SK-N-SH (cell line): ENCODE measurements at places on chromosomes 12 and 14. TPM values are rescaled to one million over a fixed set of nuclear protein-coding genes. Genes with fewer than 3 reads are reported as not detected.

Gene SERPINA10
- polyA plus RNA-seq, result not detected in 2 replicates

Gene CAPZA3
- polyA plus RNA-seq, result not detected in 2 replicates

Gene KRT78
- polyA plus RNA-seq, result not detected in 2 replicates

Gene RECQL
- 14.6 and 17.0 TPM in 2 replicates for polyA plus RNA-seq

Gene WNK1
- polyA plus RNA-seq, result 28.8 and 30.5 TPM in 2 replicates

Gene HHIPL1
- polyA plus RNA-seq, result 0.02 TPM in 2 replicates

Gene USP44
- 0.07 and 0.18 TPM in 2 replicates for polyA plus RNA-seq

Gene RNASE12
- polyA plus RNA-seq, result not detected in 2 replicates

DNA sequence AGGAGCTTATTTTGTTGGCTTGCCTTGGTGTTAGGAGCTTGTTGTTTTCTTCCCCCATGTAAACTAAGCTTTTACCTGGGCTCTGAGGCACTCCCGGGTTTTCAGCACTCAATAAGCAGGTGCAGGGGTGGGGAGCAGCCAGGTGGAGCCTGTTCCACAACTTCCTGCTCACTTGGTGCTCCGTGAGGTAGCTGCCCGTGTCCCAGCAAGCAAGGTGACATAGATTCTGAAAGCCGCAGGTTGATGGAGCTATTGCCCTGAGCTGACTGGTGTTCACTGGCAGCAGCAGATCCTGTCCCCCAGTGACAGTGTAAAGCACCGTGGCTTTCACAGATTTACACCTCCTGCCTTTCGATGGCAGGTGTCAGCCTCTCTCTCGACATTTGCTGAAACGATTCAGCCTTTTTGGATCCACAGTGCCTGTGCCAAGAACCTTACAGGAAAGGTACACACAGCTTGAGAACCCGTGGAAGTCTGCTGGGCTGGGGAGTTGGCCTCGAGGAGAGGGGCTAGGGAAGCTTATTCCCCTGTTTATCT lies 295.7 kb upstream of the FKBP4 start:
- DNase-seq, result no peak
- H3K4me3 ChIP-seq, result no peak overlapping the region
- no peaks in the 10 kb centered on the region for H3K4me1 ChIP-seq
- no peaks in the 10 kb centered on the region for H3K27me3 ChIP-seq
- H3K36me3 ChIP-seq, result no peaks in the 10 kb centered on the region
- no peak overlapping the region for H3K27ac ChIP-seq

GRCh38 chr12:117098361-117099217 lies 627 bp downstream of the TESC start:
- H3K4me1 ChIP-seq, result peaks cover 5% of the 10 kb centered on the region; the same call in 1 of the 2 replicates
- peaks cover 59% of the 10 kb centered on the region for H3K27me3 ChIP-seq
- no peak overlapping the region for H3K27ac ChIP-seq
- H3K4me3 ChIP-seq, result peak overlapping the region; percentile 57

DNA sequence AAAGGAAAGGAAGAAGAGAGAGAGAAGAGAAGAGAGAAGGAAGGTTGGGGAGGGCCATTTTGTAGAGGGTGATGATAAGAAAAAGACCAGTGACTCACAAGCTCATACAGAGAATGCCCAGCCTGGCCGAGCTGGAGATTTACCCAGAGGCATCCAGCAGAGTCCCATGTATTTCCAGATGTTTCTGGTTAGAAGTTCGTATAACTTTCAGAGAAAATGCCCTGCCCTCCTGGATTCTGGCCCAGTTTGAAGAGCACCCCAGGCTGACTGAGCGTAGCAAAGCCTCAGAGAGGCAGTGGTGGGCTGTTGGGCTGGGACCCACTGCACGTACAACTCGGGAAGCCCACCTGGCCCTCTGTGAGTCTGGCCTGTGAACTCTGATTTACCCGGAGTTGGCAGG lies 221.8 kb downstream of the SLC41A2 start:
- H3K4me3 ChIP-seq, result no peak overlapping the region
- peak; percentile 55 for DNase-seq
- H3K36me3 ChIP-seq, result no peaks in the 10 kb centered on the region
- H3K27ac ChIP-seq, result peak overlapping the region; percentile 24; the same call in 1 of the 2 replicates
- H3K27me3 ChIP-seq, result no peaks in the 10 kb centered on the region

DNA sequence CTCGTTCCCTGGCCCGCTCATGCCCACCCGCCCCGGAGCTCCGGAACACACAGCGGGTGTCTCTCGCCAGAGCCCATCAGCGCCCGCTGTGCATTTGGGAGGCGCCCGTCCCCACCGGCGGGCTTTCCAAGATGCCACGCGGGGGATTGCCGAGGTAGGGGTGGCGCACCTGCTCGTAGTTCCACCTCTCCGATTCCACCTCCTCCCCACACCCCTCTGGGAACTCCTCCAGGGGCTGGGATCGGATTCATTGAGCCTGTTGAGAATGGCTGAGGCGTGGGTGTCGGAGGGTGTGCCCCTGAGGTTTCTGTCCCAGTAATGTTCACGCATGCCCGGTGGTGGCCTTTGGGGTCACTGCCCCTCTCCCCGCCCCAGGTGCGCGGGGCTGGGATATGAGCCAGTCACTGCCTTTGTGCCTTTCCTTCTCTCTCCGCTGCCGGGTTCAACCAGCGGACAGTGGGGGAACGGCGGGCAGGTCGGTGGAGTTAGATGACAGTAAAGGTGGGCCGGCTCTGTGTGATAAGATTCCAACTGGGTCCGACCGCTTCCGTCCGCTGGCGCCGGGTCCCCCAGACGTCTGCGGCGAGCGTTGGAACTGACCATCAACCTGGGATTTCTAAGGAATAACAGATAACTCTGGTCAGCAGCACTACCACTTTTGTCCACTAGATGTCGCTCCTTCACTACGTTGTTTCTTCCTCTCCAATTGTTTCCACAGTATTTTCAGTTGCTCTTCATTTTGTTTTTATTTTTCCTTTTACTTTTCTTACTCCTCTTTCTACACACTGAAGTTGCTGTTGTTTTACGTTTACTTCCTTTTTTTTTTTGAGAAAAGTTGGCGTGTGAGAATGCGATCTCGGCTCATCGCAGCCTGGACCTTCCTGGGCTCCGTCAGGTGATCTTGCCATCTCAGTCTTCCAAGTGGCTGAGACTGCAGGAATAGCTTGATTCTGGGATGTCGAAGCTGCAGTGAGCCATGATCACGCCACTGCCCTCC lies 178.1 kb upstream of the ALG10B start:
- H3K36me3 ChIP-seq, result no peaks in the 10 kb centered on the region
- peak overlapping the region; percentile 84 for H3K4me3 ChIP-seq
- DNase-seq, result peak; percentile 72
- H3K4me1 ChIP-seq, result peaks cover 4% of the 10 kb centered on the region; the same call in 1 of the 2 replicates
- peaks cover 33% of the 10 kb centered on the region; the same call in 1 of the 2 replicates for H3K27me3 ChIP-seq

DNA sequence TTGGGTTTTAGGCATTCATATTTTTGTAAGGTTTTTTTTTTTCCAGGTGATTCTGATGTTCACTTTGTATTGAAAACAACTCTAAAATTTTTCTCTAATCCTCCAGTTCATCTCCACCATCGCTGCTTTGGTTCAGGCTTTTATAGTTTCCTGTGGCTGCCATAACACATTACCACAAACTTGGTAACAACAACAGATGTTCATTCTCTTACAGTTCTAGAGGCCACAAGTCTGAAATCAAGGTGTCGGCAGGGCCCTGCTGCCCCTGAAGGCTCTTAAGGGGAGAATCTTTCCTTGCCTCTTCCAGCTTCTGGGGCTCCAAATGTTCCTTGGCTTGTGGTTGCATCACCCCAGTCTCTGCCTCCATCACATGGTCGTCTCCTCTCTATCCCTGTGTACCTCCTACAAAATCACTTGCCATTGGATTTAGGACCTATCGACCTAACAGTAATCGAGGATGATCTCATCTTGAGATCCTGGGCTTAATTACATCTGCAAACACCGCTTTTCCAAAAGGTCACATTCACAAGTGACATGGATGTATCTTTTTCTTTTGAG lies 55.2 kb downstream of the PELI2 start:
- no peak overlapping the region for H3K4me3 ChIP-seq
- H3K27ac ChIP-seq, result no peak overlapping the region
- peaks cover 12% of the 10 kb centered on the region; the same call in 1 of the 2 replicates for H3K27me3 ChIP-seq
- H3K4me1 ChIP-seq, result no peaks in the 10 kb centered on the region
- no peak for DNase-seq
- H3K36me3 ChIP-seq, result no peaks in the 10 kb centered on the region

- H3K36me3 ChIP-seq, result no peaks in the 10 kb centered on the region
- no peaks in the 10 kb centered on the region for H3K27me3 ChIP-seq
- H3K27ac ChIP-seq, result peak overlapping the region; percentile 29; the same call in 1 of the 2 replicates
- H3K4me1 ChIP-seq, result peaks cover 6% of the 10 kb centered on the region
- H3K4me3 ChIP-seq, result no peak overlapping the region
Observed at GRCh38 chr14:64569138-64569631, 19.4 kb downstream of the PPP1R36 start.

- H3K27me3 ChIP-seq, result no peaks in the 10 kb centered on the region; the same call in 1 of the 2 replicates
- no peak overlapping the region for H3K27ac ChIP-seq
- no peak for DNase-seq
- H3K4me1 ChIP-seq, result no peaks in the 10 kb centered on the region
- no peaks in the 10 kb centered on the region for H3K36me3 ChIP-seq
Observed at GRCh38 chr14:36942522-36943245, 229.7 kb downstream of the SLC25A21 start.

DNA sequence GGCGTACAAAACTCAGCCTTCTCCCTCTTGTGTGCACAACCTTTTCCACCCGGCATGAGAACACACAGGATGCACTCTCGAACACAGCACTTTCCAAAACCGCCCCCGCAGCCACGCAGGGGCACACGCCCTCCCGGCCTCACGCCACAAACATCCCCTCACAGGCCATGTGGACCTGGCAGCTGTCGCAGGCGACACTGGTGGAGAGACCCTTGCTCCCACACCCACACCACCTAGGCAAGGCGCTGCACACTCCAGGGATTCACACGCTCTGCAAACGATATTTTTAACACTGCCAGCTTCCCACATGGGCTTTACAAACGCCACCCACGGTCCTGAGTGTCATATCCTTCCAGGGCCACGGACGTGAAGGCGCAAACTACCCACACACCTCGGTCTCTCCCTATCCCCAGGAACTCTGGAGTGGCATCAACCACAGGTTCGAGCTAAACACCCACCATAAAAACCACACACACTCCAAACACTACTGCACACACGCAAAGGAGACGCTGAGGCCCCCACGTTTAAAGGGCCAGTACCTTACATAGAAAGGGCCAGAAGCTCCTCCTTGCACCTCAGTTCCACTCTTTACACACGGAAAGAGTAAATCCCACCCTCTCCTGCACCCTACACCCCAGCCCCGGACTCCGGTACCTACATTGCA lies 12.4 kb upstream of the ITGB7 start:
- H3K4me1 ChIP-seq, result peaks cover 44% of the 10 kb centered on the region
- H3K27me3 ChIP-seq, result no peaks in the 10 kb centered on the region
- peak overlapping the region; percentile 75 for H3K4me3 ChIP-seq
- peaks cover 4% of the 10 kb centered on the region; the same call in 1 of the 2 replicates for H3K36me3 ChIP-seq

DNA sequence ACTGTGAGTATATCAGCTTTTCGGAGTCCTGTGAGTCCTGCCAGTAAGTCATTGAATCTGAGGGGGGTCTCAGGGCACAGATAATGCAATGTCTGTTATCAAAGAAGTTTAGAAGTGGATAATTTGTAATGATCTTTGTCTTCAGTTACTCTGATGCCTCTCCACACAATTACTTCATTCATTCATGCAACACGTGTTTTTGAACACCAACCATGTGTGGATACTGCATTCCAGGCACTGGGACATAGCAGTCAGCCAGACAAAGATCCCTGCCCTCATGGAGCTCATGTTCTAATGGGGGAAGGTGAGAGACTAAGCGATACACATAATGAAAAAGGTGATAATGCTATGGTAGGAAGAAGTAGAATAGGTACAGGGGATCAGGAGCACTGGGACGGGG lies 60.8 kb upstream of the SCN8A start:
- no peaks in the 10 kb centered on the region for H3K36me3 ChIP-seq
- H3K27me3 ChIP-seq, result no peaks in the 10 kb centered on the region
- peaks cover 27% of the 10 kb centered on the region; the same call in 1 of the 2 replicates for H3K4me1 ChIP-seq
- DNase-seq, result no peak
- H3K27ac ChIP-seq, result no peak overlapping the region
- H3K4me3 ChIP-seq, result no peak overlapping the region

GRCh38 chr12:46577063-46577776 lies 204.6 kb upstream of the SLC38A2 start:
- no peak for DNase-seq
- H3K4me1 ChIP-seq, result no peaks in the 10 kb centered on the region
- H3K27me3 ChIP-seq, result no peaks in the 10 kb centered on the region

DNA sequence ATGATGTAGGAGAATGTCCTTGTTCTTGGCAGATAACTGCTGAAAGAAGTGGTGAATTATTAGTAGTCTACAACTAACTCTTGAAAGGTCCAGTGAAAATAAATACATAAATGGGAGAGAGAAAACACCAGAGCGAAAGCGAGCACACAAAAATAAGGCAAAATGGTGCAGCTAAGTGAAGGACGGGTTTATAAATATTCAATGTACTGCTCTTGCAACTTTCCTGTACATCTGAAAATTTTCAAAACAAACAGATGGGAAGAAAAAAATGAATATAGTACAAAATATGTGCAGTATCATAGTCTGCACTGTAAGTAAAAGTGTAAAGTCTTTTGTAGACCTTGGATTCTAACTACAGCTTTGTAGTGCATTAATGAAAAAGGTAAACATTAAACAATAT lies 1.3 kb downstream of the MOK start:
- no peak overlapping the region for H3K4me3 ChIP-seq
- H3K27ac ChIP-seq, result no peak overlapping the region
- H3K27me3 ChIP-seq, result no peaks in the 10 kb centered on the region
- no peak for DNase-seq
- H3K4me1 ChIP-seq, result no peaks in the 10 kb centered on the region

DNA sequence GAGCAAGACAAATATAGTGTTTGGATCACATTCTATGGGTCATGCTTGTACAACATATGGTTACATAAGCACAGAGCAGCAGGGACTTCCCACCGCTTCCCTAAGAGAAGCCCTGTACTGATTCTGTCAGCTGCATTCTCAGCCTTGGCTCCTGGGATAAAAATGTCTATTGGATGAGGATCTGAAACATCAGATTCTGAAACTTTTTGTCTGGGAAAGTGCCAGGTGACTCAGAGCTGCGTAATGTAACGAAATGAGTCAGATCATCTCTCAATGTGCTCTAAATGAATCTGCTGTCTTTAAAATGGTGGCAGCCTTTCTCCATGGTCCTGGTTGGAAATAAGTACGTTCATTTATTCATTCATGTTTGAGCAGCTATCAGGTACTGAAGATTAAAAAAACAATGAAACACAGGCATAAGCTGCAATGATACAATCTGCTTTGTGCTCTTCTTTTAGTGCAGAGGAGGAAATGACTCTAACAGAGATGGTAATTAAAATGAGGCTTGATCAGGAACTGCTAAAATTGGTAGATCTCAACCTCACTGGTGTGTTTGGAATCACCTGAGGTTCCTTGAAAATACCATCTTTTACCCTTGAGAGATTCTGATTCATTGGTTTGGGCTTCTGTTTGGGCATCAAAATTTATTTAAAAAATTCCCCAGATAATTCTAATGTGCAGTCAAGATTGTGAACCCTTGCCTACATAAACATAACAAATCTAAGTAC lies 99.1 kb upstream of the NAP1L1 start:
- DNase-seq, result no peak
- H3K27me3 ChIP-seq, result no peaks in the 10 kb centered on the region
- H3K4me1 ChIP-seq, result no peaks in the 10 kb centered on the region
- no peak overlapping the region for H3K4me3 ChIP-seq

DNA sequence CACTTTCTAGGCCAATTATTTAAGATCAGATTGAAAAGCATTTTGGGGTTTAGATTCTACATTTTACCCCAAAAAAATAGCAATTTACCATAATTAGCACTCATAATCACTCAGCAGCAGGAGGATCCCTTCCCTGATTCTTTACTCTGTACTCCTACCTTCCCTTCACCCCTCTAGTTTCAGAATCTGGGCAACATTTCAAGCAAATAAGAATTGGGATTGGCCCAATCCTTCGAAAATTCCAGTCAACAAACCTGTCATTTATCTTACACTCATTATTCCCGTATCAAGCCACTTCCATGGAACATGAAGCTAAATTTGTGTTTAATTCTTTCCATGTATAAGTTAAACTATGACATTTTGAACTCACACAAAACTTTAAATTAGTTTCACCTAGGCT lies 349.1 kb upstream of the USP15 start:
- no peak overlapping the region for H3K4me3 ChIP-seq
- H3K36me3 ChIP-seq, result no peaks in the 10 kb centered on the region
- H3K27me3 ChIP-seq, result no peaks in the 10 kb centered on the region
- no peaks in the 10 kb centered on the region for H3K4me1 ChIP-seq
- DNase-seq, result no peak
